ENCODE measurements at places on chromosomes 16 and 17. TPM values are rescaled to one million over a fixed set of nuclear protein-coding genes. Genes with fewer than 3 reads are reported as not detected.
A peak's percentile ranks its signal among the peaks of the same experiment; 100 is the strongest.

- no peak for DNase-seq
Observed at GRCh38 chr17:36937959-36938565, 787 bp downstream of the LHX1 start.

GRCh38 chr16:51880776-51881175, 666.2 kb downstream of the TOX3 start:
- DNase-seq, result no peak

DNA sequence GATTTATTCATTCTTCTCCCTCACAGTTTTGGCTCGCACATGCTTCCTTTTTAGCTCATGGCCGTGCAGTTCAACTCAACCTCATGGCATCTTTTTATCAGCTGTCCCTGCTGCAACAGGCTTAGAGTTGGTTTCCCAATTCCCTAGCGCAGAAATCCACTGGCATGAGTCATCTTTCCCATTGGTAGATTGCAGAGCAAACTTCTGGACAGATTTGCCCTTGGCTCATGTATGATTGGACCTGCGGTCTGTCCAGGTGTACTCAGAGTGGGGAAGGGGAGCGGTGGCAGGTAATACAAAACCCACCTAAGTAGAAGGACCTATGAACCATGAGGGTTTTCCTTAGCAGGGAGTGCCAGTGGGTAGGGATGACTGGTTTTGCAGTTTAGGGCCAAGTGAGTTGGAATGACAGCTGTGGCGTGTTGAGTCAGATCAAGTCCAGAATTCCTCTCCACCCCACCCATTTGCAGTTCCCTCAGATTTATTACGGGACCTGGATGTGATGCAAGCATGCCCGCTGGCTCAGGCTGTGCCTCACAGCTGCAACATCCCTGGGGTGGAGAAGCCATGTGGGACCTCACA, 584.7 kb downstream of the WWOX start:
- peak; percentile 28 for DNase-seq

GRCh38 chr16:86556576-86556975, 1.5 kb upstream of the MTHFSD start:
- DNase-seq, result no peak

- peak; percentile 83 for DNase-seq
Observed at GRCh38 chr17:19867329-19868078, at the start of gene ULK2. ULK2 (minus strand) TSS chr17:19867936; CDS start chr17:19867417, 519 bp downstream.

CDH3 gene
- 1.1 TPM for polyA plus RNA-seq

All from hindlimb muscle (tissue), 1 donor.